ENCODE measurements at places on chromosomes 4 and X.

GRCh38 chr4:61771056-61771455, 570.9 kb downstream of the ADGRL3 start:
- DNase-seq = no peak

DNA sequence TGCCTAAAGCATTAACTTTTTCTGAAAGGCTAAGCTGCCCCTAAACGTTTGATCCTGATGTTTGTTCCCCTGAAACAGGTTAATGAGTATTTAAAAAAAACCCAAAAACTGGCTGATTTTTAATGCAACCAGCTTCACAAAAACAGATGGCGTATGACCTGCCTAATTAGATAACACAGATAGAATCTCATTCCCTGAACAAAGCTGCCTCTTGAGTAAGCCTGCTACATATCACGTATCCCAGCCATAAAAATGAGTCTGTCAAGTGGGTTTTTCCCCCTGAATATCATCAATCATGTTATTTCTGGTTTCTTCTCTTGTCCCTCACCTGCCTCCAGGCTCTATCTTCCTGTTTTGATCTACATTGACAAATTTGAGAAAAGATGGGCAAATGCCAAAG, 154.2 kb upstream of the FAM9B start:
- no peak for DNase-seq

GRCh38 chr4:102569200-102569599, 68.0 kb downstream of the NFKB1 start:
- DNase-seq = no peak

GRCh38 chr4:114807357-114807756, 208.8 kb downstream of the UGT8 start:
- no peak for DNase-seq

DNA sequence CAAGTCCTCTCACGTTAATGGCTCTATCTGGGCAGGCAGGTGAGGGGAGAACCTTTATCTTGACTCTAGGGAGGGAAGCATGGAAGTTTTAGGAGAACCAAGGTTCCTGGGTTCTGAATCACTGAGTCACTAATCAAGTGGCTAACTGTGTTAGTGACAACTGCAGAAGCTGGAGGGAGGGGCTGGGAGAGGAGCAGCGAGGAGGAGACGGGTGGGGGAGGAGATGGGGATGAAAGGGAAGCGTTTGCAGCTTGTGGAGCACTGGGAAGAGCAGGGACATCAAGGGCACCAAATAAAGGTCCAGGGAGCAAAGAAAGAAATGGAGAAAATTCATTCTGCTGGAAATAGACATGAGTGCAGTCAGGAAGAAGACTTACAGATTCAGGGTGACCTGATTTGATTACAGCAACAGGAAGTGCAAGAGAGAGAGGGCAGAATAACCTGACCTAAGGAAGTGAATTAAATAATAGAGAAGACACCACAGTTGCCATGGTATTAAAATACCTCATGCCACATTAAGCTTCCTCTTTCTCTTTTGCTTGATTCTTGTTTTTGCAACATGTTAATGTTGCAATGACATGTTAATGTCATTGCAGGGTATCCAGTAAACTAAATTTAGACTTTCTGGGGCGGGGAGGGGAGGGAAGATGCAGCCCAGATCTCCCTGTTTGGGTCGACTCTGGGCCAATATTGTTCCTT, 4.5 kb upstream of the SETD7 start:
- peak; percentile 78 for DNase-seq

Data from myocyte (in vitro differentiated cells).